ENCODE measurements at places on chromosomes 4 and X. TPM values are rescaled to one million over a fixed set of nuclear protein-coding genes. Genes with fewer than 3 reads are reported as not detected.
A peak's percentile ranks its signal among the peaks of the same experiment; 100 is the strongest.

PAGE4 gene
- total RNA-seq, result not detected

- peak; percentile 73 for DNase-seq
Measured at GRCh38 chr4:88054901-88055300, 47.5 kb downstream of the PKD2 start.

GRCh38 chrX:99384594-99385374 lies 1025.3 kb downstream of the PCDH19 start:
- DNase-seq, result no peak

ZC4H2 gene
- 1.5 TPM for total RNA-seq

ODAM gene
- not detected for total RNA-seq

HERC5 gene
- 0.23 TPM for total RNA-seq

DNA sequence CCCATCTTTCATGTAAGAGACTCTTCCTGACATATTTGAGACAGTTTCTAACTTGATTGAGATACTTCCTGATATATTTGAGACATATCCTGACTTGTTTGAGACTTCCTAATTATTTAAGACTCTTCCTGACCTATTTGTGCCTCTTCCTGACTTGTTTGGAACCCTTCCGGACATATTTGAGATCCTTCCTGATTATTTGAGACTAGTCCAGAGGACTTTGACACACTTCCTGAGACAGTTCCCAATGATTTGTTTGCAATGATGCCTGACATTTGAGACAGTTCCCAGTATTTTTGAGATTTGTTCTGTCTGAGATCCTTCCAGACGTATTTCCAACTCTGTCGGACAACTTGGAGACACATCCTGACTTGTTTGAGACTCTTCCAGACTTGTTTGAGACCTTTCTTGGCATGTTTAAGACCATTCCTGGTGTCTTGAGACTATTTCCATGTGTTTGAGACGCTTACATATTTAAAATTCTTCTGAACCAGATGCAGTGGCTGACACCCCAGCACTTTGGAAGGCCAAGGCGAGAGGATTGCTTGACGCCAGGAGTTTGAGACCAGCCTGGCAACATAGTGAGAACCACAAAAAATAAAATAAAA lies 118.9 kb upstream of the USP9X start:
- DNase-seq, result no peak

PF4V1 gene
- total RNA-seq, result not detected

GRCh38 chrX:66635360-66635759 lies 3.5 kb downstream of the EDA2R start:
- no peak for DNase-seq

GRCh38 chr4:130071746-130072145 lies 975.8 kb downstream of the C4orf33 start:
- DNase-seq, result no peak

GRCh38 chrX:115192244-115192700 lies 3.1 kb downstream of the RBMXL3 start:
- no peak for DNase-seq

DNA sequence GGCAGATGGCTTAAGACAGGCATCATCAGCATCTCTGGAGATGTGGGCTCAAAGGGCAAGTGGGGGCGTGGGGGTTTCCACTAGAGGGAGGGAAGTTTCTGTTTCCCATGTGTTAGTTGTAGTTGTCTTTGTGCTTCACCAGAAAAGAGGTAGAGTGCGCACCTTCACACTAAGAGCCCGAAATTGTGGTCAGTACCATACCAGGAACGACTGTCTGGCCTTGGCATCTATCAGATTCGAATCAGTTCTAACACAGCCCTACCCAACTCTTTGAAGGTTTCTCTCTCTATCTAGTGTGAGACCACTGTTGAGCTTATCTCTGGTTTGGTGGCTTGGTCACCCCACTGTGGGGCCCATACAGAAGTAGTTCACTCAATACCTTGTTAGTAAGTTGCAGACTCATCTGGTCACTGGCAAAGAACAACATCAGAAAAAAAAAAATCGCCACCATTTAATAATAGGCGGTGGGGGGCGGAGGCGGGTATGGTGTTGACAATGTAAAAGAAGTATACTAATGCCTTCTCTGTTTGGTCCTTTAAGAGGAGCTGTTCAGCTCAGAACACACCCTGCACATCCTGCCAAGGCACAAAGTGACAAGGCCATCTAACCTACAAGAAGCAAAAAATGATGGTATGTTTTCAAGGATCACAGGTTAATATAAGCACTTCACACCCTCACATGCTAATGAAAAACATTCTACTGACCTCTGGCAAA lies 71.1 kb downstream of the NYX start:
- DNase-seq, result no peak

GRCh38 chr4:102399021-102399420 lies 53.7 kb upstream of the SLC39A8 start:
- no peak for DNase-seq

UTP3 gene
- total RNA-seq, result 19.2 TPM

DNA sequence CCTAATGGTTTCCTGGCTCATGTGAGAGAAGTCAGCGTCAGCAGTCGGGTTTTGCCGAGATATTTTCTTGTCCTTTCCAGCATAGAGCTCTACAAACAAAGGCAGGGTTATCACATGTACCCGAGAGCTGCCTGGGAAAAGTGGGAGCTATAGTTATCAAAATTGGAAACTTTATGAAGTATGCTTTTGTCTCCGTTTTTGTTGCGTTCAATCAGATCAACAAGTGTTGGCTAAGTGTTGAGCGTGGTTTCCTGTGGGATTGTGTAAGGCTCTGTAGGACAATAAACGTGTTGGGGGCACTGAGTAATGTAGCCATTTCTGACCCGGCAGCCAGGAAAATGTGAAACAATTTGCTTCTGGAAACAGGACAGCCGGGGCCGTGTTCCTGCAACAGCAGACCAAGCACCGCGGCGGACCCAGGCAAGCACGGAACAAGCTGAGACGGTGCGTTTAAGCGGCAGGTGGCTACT lies at the start of gene BMX:
BMX (plus strand) TSS at position 311 of the 470 bp plus-strand sequence. CDS start 7,547 bp downstream, outside the sequence.
- no peak for DNase-seq

GRCh38 chrX:9955506-9955905 lies 11.7 kb upstream of the CLDN34 start:
- DNase-seq, result no peak

ENPP6 gene
- not detected for total RNA-seq

DNA sequence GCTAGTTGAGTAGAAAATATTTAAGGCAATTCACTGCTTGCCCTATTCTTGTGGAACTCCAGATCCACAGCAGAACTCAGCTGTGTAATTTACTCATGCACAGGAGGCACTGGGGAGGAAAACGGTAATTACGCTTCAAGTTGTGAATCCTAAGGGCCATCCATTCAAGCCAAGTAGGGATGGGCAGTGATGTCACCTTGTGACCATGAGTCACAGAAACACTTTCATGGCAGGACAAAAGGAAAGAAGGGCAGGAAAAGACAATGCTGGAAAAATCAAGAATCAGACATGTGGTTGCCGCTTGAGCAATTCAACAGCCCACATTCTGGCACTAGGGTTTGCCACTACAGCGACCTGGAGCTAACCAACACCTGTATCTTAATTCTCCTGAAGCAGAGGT lies 1.4 kb downstream of the PAQR3 start:
- no peak for DNase-seq

FOXR2 gene
- total RNA-seq, result not detected

- peak; percentile 22 for DNase-seq
Measured at GRCh38 chr4:17494258-17495190, 17.4 kb downstream of the QDPR start.

Measured in HT-29 (cell line).